ENCODE measurements at places on chromosomes 12 and 14.

GRCh38 chr12:3438401-3438800 is 52.6 kb upstream of the PRMT8 start:
- no peak for DNase-seq

DNA sequence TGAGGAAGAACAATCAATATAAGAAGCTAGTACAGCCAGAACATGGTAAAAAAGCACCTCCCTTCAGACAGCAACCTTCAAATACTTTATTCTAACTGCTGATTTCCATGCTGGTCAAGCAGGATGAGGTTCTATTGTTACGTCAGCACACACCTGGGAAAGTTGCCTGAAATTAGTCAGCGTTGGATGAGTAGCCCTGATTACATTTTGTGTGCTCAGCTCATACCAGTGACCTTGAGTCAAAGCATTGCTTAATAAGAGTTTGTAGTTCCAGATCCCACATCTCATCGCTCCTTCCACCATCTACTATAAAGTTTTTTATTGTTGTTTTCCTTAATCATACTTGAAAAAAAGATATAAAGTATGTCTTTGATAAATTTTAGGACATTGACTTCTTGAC is 361.5 kb downstream of the EGLN3 start:
- no peak for DNase-seq

DNA sequence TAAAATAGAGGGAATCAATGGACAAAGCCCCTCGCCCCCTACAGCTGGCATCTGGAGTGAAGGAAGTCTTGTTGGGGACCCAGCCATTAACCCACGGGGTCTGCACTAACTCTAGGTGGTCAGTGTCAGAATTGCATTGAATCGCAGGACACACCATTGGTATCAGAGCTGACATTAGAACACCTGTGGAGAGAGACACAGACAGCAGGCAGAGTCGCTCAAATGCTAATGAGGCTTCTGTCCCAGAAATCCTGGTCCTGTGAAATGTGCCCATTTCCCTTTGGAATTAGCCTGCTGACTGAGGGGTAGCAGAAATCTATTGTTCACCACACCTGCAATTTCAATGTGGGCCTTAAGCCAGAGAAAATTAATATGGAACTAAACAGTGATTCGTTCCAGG is 33.0 kb downstream of the TMEM132D start:
- no peak for DNase-seq

- DNase-seq = no peak
Measured at GRCh38 chr14:105748204-105748578, 221.8 kb downstream of the TMEM121 start.

DNA sequence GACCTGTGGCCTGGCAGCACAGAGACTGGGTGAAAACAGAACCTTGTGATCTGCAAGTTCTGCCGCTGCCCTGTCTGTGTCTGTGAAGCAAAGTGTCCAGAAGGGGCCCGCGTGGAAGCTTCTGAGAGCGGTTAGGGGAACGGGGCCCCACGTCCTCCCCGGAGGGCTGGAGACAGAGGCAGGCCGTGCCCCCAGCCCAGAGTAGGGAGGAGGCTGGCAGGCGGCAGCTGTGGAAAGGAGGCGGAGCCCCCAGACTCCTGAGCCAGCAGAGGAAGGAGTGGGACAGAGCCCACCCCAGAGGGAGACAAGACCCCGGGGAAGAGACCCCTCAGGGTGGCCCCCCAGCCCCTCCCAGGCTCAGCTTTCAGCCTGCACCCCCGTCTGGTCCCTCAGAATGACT is 49.0 kb downstream of the GALNT9 start:
- DNase-seq = no peak

DNA sequence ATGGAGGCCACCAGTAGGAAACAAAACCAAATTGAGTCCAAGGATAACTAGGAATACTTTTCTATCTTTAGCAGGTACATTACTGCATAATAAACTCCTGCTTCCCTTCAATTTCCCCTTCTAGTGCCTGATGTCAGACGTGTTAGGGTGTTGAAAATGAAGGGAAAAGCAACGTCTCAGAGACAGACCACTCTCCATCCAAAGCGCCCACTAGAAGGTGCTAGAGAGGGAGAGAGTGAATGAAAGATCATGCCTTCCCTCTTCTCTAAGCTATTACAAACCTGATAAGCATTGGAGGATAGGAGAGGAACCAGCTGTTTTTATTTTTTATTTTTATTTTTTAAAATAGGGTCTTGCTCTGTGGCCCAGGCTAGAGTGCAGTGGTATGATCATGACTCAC is 64.1 kb downstream of the ZNF641 start:
- DNase-seq = peak; percentile 8

GRCh38 chr14:89296281-89296745 is 120.7 kb downstream of the FOXN3 start:
- no peak for DNase-seq

GRCh38 chr14:53571641-53572328 is 384.8 kb downstream of the BMP4 start:
- no peak for DNase-seq

DNA sequence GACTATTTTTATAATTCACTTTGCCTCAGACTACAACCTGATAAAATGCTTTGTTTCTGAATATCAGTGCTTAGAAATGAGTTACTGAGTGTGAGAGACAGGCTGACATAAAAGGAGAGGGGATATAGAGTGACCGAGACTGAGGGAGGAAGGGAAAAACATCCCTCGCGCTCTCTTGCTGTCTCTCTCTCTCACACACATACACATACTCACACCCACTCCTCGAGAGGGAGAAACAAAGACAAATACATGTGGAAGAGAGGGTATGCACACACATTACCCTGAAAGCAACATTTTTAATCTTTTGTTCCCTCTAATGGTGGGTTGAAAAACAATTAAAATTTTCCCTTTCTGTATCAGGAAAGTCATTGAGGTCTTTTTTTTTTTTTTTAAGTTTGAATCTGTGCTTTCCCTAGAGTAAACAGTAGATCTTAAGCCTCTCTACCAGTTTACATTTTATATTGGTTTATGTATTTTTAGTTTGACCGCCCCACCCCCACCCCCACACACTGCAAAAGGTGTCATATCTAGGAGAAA is 45.3 kb downstream of the FRS2 start:
- DNase-seq = no peak

DNA sequence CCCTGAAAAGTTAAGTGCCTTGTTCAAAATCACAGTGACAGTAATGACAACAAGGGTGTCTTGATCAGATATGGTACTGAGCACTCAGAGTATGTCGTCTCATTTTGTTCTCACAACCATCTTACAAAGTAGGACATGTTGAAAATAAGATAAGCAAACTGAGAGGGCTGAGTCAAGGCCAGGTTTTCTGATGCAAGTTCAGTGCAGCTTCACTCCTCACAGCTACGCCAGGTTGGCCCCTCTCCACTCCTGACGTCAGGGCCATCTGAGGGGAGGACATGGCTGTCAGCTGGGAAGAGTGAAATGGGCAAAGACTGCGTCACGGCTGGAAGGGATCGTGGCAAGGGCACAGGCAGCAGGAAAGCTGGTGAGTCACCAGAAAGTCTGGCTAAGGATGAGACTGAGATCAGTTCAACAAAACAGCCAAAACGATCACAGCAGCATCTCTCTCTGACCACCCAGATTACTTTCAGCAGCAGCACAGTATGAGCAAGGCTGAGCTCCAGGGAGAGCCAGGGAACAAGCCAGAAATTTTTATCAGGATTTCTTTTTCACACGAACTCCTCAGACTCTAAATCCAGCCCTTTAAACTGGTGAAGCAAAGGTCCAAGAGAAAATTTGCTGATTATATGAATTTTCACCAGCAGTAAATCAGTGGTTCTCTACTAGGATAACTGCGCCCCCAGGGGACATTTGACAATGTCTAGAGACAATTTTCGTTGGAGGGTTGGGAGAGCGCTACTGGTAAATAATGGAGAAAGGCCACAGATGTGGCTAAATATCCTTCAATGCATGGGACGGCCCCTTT is 297.9 kb upstream of the AMIGO2 start:
- DNase-seq = no peak

DNA sequence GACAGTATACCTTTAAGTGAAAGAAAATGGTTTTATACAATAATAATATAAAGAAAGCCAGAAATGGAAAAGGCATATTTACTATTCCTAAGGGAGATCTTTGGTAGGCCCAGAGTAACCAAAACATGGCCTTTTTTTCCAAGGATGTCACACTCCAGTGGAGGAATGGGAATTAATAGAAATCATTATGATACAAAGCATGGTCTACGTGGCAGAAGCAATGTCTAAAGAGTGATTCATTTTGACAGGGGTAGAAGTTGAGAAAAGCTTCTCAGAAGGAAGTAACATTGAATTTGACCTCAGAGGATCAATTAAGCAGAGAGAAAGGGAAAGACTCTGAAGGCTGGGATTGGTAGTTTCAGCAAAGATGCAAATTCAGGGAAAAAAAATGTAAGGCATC is 208.6 kb downstream of the BTG1 start:
- DNase-seq = no peak

GRCh38 chr12:19066475-19067001 is 63.0 kb upstream of the PLEKHA5 start:
- DNase-seq = no peak

GRCh38 chr12:46260124-46260912 is 8.5 kb downstream of the SLC38A1 start:
- no peak for DNase-seq

DNA sequence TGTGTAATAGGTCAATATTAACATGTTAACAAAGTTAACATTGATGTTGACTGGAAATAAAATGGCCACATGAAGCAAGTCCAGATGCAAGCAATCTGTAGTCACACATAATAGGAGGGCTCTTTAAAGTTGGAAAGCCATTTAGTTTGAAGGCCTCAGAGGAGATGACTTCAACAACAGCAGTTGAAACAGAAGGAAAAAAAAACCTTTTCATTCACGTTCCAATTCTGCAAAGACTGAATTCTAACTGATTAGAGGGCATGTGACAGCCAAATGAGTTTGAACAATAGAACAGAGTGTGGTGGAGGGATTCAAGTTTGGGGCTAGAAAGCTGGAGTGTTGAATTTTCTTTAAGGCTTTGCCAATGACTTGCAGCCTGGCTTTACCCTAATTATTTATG is 41.5 kb upstream of the DAAM1 start:
- no peak for DNase-seq

- DNase-seq = no peak
Measured at GRCh38 chr14:20412411-20412810, 890 bp downstream of the TEP1 start.

GRCh38 chr12:57625261-57626032 is 7.6 kb downstream of the B4GALNT1 start:
- DNase-seq = no peak

DNA sequence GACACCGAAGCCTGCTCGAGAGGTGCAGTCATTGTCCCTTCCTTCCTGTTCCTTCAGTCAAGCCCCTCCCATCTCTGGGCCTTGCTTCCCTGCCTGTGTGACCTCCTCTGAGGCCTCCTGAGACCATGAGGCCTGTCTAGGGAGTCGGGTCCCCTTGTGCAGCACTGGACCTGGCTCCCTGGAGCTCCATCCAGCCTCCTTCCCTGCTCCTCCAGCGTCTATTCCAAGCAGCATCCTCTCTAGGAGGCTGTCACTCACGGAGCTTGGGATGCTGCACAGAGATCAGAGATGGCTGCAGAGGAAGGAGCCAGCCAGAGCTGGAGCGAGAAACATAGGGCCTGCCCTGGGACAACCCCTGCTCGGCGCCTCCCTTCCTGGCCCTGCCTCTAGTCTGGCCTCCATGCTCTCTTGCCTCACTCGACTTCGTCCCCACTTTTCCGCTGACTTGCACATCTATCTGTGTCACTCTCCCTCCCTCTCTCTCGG is 142.7 kb downstream of the BCL11B start:
- DNase-seq = no peak

DNA sequence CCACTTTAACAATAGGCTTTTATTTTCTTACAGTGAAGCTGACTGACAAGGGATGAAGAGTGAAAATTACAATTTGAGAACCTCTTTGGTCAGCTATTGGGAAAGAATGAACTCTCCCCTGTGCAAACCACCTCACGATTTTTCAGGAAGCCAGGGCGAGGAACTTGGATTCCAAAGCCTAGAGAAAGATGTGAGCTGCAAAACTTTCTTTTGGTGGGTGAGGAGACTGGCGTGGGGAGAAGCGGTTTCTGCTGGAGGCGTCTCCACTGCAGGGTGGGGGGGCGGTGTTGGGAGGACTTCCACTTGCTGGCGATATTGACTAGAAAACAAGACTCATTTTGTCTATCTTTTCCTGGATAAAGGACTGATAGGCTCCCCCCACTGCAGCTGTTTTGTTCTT is 59.3 kb upstream of the VRK1 start:
- DNase-seq = no peak

- no peak for DNase-seq
Measured at GRCh38 chr14:94001016-94001415, 3.9 kb downstream of the CCDC197 start.

- DNase-seq = no peak
Measured at GRCh38 chr14:22626590-22626989, 17.6 kb downstream of the OR6J1 start.

DNA sequence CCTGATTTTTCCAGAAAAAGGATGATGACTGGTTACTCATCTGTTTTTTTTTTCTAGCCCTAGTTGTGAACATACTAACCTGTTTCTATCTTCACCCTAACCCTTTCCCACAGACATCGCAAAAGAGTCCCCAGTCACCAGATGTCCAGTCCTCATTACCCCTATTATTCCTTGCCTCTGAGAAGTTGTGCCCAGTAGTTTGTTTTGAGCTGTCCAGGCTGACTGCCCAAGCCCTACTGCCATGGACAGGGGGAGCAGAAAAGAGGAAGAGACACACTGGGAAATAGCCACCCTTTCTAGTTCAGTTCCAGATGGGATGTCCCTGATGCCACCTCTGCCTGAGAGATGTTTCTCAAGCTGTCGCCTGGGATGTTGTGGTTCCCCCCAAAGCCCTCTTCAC is 13.8 kb upstream of the CELA1 start:
- DNase-seq = no peak

- DNase-seq = no peak
Measured at GRCh38 chr14:81023095-81023710, 67.8 kb downstream of the TSHR start.

DNA sequence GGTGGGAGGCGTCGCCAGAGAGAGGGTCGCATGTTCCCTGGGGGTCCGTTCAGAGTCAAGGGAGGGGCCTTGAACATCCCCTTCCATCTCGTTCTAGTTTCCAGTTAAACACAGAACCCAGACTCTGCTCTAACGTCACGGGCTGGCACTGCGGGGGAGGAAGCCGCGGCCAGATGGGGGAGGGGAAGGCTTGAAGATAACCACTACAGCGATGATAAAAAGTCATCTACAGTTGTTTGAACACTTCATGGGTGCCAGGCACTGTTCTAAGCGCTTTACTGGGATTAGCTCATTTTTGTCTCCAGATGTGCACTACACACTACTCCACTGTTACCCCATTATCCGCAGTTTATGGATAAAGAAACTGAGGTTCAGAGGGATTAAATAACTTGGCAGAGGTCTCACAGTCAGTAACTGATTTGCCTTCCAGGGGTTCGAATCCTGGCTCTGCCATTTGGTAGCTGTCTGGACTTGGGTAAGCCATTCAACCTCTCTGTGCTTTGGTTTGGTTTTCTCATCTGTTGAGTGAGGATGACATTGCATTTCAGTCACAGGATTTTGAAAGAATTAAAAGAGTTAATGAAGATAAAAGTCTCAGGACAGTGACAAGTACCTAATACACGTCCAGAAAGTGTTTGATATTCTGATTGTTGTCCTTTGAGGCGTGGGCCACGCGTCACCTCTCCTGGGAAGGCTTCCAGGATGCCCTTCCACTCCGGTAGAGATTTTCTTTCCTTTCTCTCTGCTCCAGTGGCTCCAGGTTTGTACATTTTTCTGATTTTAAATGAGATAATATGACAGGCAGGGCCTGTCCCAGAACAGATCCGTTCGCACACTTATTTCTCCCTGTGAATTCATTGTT is 798 bp upstream of the RASAL1 start:
- no peak for DNase-seq

GRCh38 chr14:88856786-88857366 is 32.4 kb downstream of the TTC8 start:
- DNase-seq = peak; percentile 72

- no peak for DNase-seq
Measured at GRCh38 chr14:80695869-80696268, 245.7 kb downstream of the CEP128 start.

All from WERI-Rb-1 (cell line).